ENCODE measurements at places on chromosomes 3 and 15.
A peak's percentile ranks its signal among the peaks of the same experiment; 100 is the strongest.

DNA sequence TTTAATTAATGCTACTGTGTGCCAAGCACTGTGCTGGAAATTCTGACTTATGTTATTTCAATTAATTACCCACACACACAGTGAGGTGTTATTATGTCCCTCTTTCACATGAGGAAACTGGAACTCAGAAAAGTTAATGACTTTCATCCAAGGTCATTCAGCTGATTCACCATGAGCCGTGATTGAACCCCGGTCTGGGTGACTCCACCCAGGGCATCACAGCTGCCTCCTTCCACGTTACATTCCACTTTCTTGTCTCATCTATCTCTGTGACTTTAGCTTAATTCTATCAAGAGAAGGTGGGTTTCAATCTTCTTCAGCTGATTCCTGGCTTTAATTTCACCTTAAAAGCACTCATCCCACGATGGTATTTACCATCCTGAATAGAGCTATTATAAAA, 16.3 kb downstream of the SRGAP3 start:
- no peak for DNase-seq
- H3K36me3 ChIP-seq = no peaks in the 10 kb centered on the region
- H3K4me1 ChIP-seq = no peaks in the 10 kb centered on the region
- H3K4me3 ChIP-seq = no peak overlapping the region
- H3K27ac ChIP-seq = no peak overlapping the region

DNA sequence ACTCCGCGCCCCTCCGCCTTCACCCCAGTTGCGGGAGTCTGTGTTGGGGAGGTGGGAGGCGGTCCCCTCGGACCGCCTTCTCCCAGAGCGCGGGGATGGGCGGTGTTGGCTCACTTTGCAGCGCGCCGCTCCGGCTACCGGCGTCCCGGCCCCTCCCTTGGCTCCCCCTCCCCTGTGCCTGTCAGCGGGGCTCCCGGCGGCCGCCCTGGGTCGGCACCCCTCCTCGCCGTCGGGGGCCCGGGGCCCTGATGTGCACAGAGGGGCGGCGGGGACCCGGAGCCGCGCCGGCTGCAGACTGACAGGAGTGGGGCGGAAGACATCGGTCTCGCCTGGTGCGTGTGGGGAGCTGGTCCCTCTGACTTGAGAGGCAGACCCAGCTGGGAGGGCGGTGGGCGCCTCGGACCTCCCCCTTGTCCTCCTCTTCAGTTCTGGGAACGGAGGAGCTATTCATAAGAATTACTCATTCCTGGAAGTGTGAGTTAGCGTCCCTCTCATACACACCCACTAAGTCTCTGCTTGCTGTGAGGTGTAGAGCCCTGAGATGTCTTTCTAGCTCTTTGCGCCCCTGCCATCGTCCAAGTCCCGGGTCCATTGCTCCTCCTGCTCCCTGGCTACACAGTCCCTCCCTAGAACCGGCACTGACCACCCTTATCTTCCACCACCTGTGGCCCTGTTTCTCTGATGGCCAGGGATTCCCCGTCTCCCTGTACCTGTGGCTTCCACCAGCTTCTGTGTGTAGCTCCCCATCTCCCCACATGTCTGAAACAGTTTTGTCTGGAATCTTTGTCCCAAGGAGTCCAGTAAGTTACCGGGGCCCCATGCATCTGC, 42.3 kb upstream of the ROPN1 start:
- peak overlapping the region; percentile 55 for H3K4me3 ChIP-seq
- H3K36me3 ChIP-seq = no peaks in the 10 kb centered on the region
- H3K27me3 ChIP-seq = peaks cover 89% of the 10 kb centered on the region
- no peaks in the 10 kb centered on the region for H3K4me1 ChIP-seq
- no peak overlapping the region for H3K27ac ChIP-seq

GRCh38 chr3:880371-880770, 212.5 kb upstream of the CNTN6 start:
- no peak for DNase-seq
- H3K27ac ChIP-seq = no peak overlapping the region
- no peaks in the 10 kb centered on the region for H3K4me1 ChIP-seq

DNA sequence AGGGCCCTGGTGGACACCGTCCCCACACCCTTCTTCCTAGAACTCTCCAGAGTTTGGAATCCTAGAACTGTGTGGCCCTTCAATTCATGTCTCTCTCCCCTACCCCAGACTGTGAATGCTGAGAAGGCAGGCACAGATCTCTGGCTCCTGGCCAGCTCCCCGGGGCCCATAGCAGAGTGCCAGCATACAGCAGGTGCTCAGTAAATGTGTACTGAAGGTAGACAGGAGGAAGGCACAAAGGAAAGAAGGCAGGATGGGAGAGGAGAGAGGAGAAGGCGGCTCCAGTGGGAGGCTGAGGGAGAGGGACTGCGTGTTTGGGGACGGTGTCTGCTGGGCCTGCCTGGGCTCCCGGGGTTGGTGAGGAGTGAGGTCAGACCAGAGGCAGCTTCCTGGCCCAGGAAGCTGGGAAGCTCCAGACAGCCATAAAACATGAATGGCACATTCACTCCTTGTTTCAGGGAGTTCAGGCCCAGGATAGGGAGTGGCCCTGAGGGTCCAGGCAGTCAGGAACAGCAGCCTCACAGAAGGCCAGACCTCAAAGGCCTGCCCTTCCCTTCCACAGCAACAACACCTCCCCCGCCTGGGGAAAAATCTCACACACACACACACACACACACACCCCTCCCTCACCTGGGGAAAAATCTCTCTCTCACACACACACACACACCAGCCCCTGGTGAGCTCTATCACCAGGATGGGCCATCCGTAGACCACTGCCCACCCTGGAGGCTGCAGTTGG, 137.1 kb upstream of the PRR20G start:
- no peaks in the 10 kb centered on the region for H3K36me3 ChIP-seq
- H3K27ac ChIP-seq = no peak overlapping the region

DNA sequence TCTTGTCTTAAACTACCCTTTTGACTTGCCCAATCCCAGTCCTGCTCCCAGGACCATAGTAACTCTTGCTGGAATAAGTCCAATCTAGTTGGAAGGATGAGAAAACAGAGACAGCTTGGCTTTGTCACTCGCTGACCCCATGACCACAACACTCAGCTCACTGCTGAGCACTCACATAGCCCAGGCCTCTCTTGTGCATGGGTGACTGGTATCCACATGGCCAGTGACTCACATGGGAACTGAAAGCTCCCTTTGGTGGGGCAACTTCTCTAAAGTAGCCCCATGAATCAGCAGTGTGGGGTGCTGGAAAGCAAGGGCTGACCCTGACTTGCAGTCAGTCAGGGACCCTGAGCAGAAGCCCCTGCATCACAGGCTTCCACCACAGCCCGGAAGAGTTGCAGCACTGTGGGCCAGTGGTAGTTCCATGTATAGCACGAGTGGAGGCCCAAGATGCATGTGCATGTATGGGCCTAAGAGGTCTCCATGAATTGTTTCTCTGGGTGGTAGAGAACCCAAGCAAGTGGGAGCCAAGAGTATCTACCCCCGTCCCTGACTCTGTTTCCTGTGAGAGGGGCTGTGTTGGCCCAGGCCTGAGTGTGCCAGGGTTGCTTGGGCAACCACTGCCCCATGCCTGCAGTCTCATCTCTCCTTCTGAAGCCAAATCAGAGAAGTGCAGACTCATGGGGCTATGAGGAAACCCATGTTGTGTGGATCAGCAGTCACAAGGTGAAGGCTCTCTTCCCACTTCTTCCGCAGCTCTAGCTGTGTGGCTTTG, 62.1 kb upstream of the XCR1 start:
- no peaks in the 10 kb centered on the region for H3K27me3 ChIP-seq
- H3K36me3 ChIP-seq = no peaks in the 10 kb centered on the region
- no peak overlapping the region for H3K4me3 ChIP-seq
- DNase-seq = no peak
- no peaks in the 10 kb centered on the region for H3K4me1 ChIP-seq

- H3K27ac ChIP-seq = no peak within 1 kb of the TSS
- H3K4me1 ChIP-seq = no peaks in the 10 kb centered on the region
- peak; percentile 54 for DNase-seq
These were observed at the start of gene IGSF11 for GRCh38 chr3:119034256-119035013. Gene IGSF11, minus strand, starts transcription at chr3:119034846. Its CDS starts 264 bp downstream, at chr3:119034582.

GRCh38 chr3:120381503-120381902, 32.3 kb upstream of the LRRC58 start:
- H3K27ac ChIP-seq = no peak overlapping the region
- H3K36me3 ChIP-seq = no peaks in the 10 kb centered on the region
- H3K27me3 ChIP-seq = peaks cover 4% of the 10 kb centered on the region
- no peak overlapping the region for H3K4me3 ChIP-seq

- no peak for DNase-seq
- no peaks in the 10 kb centered on the region for H3K36me3 ChIP-seq
- no peak overlapping the region for H3K27ac ChIP-seq
- H3K4me3 ChIP-seq = no peak overlapping the region
- H3K4me1 ChIP-seq = no peaks in the 10 kb centered on the region
- no peaks in the 10 kb centered on the region for H3K27me3 ChIP-seq
These were observed 8.4 kb downstream of the MITF start for GRCh38 chr3:69747511-69748258.

GRCh38 chr15:60552224-60552623, 73.3 kb upstream of the ICE2 start:
- H3K4me3 ChIP-seq = no peak overlapping the region
- H3K4me1 ChIP-seq = no peaks in the 10 kb centered on the region
- DNase-seq = no peak

DNA sequence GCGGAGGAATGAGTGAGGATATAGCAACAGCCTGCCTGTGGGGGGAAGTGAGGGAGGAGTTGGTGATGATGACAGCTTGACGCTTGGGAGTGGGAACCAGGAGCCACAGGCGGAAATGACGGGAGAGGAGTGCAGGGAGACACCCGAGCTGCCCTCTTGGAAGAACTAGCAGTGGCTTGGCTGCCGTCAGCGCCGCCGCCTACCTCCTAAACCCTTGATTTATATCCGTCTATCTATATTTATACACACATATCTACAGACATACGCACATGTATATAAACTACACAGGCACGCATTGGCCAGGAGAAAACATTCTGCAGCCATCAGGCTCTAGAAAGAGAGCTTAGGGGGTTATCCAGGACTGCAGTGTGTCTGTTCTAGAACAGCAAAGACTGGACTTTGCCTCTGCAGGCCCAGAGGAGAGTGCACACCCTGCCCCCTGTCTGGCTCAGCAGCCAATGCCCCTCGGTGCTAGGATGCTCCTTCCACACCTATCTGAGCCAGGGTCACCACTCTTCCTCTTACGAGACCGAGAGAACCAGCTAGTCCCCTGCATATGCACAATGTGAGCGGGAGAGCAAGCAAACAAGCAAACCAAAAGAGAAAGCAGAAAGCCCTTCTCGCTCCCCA, 45.3 kb upstream of the MAGEF1 start:
- H3K27ac ChIP-seq = no peak overlapping the region
- H3K36me3 ChIP-seq = no peaks in the 10 kb centered on the region
- H3K27me3 ChIP-seq = no peaks in the 10 kb centered on the region
- no peak for DNase-seq
- H3K4me3 ChIP-seq = no peak overlapping the region

- no peak for DNase-seq
- peaks cover 71% of the 10 kb centered on the region for H3K4me1 ChIP-seq
- peak overlapping the region; percentile 100 for H3K27ac ChIP-seq
- H3K27me3 ChIP-seq = no peaks in the 10 kb centered on the region
- H3K4me3 ChIP-seq = peak overlapping the region; percentile 19
These were observed 96.1 kb downstream of the IGF2BP2 start for GRCh38 chr3:185728630-185729336.

GRCh38 chr3:68060191-68060590, 405.8 kb upstream of the SUCLG2 start:
- H3K4me3 ChIP-seq = no peak overlapping the region
- no peak for DNase-seq
- no peaks in the 10 kb centered on the region for H3K36me3 ChIP-seq
- H3K27ac ChIP-seq = no peak overlapping the region
- H3K27me3 ChIP-seq = no peaks in the 10 kb centered on the region
- no peaks in the 10 kb centered on the region for H3K4me1 ChIP-seq

GRCh38 chr3:150158943-150159625, 188.4 kb upstream of the PFN2 start:
- no peak overlapping the region for H3K27ac ChIP-seq
- no peaks in the 10 kb centered on the region for H3K27me3 ChIP-seq
- H3K4me3 ChIP-seq = no peak overlapping the region
- H3K4me1 ChIP-seq = no peaks in the 10 kb centered on the region

DNA sequence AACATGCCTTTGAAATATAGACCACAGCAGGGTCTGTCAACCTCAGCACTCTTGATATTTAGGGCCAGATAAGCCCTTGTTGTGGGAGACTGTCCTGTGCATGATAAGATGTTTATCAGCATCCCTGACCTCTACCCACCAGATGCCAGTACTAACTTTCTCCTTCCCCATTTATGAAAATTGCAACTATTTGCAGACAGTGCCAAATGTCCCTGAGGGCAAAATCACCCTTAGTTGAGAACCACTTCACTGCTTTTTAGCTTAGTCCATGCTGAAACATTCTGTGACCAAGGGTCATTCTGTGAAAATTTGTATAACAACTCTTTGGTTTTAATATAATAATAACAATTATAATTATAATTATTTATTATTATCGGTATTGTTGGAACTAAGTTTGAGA, 1032.4 kb downstream of the MCTP2 start:
- no peaks in the 10 kb centered on the region for H3K27me3 ChIP-seq
- no peak overlapping the region for H3K4me3 ChIP-seq
- H3K36me3 ChIP-seq = no peaks in the 10 kb centered on the region
- peaks cover 23% of the 10 kb centered on the region for H3K4me1 ChIP-seq
- peak overlapping the region; percentile 51 for H3K27ac ChIP-seq

DNA sequence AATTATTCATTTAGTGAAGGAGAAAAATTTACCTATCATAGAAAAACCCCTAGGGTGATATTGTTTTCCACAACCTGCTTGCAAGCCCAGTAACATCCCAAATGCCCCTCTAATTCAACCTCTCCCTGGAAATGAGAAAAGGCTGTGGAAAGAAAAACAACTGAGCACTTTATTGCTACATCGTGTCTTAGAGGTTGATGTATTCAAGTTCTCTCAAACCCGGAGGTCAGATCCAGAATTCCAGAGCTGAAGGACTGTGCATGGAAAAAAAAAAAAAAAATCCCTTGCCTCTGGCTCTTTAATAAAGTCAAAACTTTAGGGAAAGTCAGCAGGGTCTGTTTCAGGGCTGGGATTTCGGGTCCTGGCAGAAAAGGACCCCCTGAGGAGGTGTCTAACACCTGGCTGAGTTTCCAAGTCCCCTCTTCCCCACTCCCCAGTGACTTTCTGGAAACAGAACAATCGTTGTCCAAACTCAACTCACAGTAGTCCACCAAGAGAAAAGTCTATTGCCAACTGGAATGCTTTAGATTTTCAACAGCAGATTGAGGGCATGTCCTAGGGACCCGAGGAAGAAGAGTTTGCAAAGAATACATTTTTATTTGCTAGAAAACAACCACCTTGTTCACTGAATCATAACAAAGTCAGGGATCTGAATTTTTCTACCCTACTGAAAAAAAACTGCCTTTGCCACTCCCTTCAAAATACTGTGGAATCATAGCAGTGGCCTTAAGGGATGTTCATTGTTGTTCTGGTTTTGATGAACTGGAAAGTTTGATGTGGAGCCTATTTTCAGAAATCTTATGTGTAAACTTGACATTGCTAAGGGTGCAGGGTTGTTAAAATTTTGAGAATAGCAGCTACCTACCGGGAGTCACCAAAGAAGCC, 207.5 kb upstream of the ADAMTS9 start:
- no peaks in the 10 kb centered on the region for H3K36me3 ChIP-seq
- H3K4me3 ChIP-seq = no peak overlapping the region
- H3K27ac ChIP-seq = no peak overlapping the region
- H3K4me1 ChIP-seq = no peaks in the 10 kb centered on the region

- no peak overlapping the region for H3K27ac ChIP-seq
- peaks cover 9% of the 10 kb centered on the region for H3K36me3 ChIP-seq
- H3K27me3 ChIP-seq = no peaks in the 10 kb centered on the region
- no peaks in the 10 kb centered on the region for H3K4me1 ChIP-seq
These were observed 22.1 kb upstream of the CMSS1 start for GRCh38 chr3:99795573-99795972.

- no peak overlapping the region for H3K4me3 ChIP-seq
- H3K36me3 ChIP-seq = no peaks in the 10 kb centered on the region
- no peaks in the 10 kb centered on the region for H3K4me1 ChIP-seq
- H3K27ac ChIP-seq = no peak overlapping the region
These were observed 457.5 kb downstream of the EDEM1 start for GRCh38 chr3:5644773-5645670.

Measured in RWPE2 (cell line).